LHCN-M2 (cell line): ENCODE measurements at places on chromosomes 3 and 15. TPM values are rescaled to one million over a fixed set of nuclear protein-coding genes. Genes with fewer than 3 reads are reported as not detected.

DNA sequence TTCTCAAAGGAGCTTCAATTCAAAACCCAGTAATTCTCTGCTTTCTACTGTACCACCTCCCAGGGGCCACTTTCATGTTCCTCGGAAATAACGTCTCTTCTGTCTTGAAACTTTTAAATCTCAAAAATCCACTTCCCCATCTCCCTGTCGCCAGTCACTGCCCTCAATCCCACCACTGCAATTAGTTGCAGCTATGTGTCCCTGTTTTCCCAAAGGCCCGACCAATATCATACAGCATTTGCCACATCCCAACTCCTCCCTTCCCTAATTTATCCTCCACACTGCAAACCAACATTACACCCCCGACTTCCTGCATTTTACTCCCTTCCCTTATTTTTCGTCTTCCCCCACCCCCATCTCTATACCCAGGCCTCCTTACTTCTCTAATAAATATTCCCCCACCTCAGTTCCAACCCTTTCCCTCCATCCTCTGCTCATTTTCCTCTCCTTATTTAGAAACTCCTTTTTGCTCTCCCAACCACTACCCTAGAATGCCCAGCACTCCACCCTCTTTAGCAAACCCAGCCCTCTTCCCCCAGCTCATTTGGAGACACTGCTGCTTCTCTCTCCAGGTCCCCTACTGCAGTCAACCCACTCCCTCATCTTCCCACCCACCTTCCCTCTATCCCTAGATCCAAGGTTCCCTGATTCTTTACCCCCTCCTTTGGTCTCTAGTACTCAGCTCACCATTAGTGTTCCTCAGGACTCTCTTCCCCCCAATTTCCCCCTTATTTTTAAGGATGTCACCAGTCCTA is 1.1 kb downstream of the NPTN start:
- DNase-seq: peak; percentile 53

- no peak for DNase-seq
Measured at GRCh38 chr3:49910409-49911123, 6.9 kb upstream of the MST1R start.

DNA sequence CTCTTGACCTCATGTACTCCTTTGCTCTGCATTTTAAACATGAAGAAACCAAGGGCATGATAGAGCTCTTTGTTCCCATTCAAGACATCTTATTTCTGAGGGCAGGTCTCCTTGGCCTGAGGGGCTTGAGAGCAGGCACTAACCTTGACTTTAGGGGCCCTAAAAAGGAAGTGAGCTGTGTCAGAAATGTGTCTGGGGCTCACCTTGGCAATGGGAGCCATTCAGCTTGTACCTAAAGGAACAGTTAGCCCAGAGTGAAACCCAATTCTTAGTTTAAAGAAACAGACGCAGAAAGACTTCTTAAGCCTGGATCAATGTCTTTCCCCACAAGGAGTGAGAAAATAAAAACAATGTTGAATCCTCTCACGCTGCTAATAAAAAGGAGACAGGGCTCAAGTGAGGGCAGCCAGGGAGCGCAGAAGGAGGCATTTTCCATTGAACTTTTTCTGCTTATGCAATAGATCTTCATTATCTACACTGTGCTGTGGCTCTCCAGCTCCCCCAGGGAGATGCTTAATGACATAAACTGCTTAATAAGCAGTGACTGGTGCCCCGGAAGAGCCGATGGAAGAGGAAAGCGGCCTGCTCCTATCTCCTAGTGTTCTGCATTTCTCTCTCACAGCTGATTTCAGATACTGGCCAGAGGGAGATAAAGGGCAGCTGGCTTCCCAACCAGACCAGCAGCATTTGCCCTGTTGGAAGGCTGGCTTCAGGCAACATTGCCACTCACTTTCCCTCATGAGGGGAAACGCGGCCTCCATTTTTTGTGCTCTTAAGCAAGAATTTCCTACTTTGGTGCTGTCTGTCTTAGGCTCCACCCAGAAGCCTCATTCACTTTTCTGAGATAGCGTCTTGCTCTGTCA is 152.0 kb downstream of the OPA1 start:
- no peak for DNase-seq

GRCh38 chr15:56038015-56038414 is 44.6 kb upstream of the NEDD4 start:
- peak; percentile 46 for DNase-seq

DNA sequence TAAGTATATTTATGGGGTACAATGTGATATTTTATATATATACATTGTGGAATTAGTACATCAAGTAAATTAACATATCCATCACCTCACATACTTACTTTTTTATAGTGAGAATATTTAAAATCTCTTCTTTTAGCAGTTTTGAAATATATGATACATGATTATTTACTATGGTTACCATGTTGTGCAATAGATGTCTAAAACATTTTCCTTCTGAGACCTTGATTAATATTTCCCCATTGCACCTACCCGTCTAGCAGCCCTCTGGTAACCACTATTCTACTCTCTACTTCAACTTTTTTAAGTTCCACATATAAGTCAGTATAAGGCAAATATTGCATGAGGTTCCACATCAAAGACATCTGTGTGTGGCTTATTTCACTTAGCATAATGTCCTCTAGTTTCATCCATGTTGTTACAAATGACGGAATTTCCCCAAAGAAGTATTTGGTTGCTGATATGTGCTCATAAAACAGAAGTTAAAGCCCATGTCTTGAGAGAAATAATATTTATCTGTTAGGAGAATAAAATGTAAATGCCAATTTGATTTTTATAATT is 29.6 kb upstream of the NFKBIZ start:
- no peak for DNase-seq

- no peak for DNase-seq
Measured at GRCh38 chr3:138947495-138948121, 591 bp downstream of the FOXL2NB start.

GRCh38 chr3:188348435-188349244 is 194.7 kb downstream of the LPP start:
- DNase-seq: peak; percentile 94

DNA sequence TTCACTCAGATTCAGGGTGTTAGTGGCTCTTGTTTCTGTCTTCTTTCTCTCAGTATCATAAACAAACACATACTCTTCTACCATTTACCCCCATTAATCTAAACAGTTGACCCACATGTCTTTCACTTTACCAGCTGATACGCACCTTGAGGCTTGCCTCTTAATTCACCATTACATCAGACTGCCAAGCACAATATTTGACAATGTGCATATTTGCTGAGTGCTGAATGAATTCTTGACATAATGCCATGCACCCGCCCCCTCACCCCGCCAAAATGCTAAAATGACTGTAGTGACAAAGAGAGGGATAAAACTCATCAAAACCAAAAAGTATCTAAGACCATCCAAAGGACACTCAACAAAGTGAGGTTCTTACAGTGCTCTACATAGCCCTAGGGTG is 57.4 kb downstream of the NGLY1 start:
- DNase-seq: no peak

- no peak for DNase-seq
Measured at GRCh38 chr3:179286331-179286730, 35.4 kb upstream of the KCNMB3 start.

GPR149 gene
- not detected in 2 replicates for total RNA-seq

TM6SF1 gene
- total RNA-seq: not detected in 2 replicates

CTXN2 gene
- total RNA-seq: not detected in 2 replicates

GRK7 gene
- total RNA-seq: not detected in 2 replicates
